ENCODE measurements at places on chromosomes 2 and 18.

- no peak for DNase-seq
Observed at GRCh38 chr2:238505892-238506280, 79.2 kb downstream of the ASB1 start.

DNA sequence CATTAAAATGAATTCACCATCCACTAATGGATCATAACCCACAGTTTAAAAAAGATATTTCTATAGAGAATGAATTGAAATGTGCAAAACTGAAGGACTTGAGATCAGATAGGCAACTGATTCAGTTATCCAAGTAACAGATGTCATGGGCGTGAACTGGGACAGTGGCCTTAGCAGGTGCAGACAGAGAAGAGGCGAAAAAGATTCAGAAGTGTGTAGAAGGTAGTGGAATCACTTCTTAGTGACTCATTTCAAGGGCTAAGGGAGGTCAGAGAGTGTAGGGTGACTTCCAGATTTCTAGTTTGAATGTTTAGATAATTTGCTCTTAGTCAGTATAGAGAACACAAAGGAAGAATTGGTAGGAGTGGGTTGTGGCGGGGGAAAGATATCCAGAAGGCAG, 79.7 kb downstream of the EHBP1 start:
- peak; percentile 10 for DNase-seq

DNA sequence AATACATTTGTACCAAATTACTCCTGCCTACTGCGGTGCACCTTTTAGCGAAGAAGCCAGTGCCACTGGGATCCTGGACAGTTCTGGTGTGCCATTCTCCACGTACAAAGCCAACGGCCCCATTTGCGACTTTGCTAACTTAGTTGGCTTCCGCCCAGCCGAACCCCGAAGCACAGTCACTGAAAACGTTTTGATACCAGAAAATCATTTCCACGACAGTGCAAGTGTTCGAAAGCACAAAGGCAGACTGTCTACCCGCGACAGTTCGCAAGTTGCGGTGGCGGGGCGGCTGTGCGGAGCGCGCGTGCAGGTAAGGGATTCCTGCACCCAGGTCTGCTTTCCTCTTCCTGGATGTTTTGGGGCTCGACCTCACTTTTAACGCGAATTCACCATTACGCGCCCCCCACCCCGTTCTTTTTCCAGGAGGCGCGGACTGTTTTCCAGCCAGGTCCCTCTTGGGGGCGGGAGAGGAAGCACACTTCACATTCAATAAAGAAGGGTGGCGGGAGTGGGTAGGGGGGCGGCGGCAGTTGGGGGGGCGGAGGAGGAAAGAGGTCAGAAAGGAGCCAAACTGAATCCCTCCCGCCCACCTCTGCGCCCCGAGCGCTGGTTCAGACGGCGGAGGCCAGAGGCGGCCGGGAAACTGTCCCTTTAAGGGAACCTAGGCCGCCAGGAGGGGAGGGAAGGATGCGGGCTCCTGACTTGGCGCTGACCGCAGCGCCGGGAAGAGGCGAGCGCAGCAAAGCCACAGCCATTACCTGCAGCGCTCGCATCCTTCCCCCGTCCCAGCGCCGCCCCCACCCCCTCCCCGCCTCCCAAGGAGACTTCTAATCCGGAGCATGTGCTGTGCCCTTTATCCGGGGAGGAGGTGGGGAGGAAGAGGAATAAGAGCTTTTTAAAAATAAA, 107.4 kb upstream of the KCTD1 start:
- DNase-seq, result peak; percentile 40

DNA sequence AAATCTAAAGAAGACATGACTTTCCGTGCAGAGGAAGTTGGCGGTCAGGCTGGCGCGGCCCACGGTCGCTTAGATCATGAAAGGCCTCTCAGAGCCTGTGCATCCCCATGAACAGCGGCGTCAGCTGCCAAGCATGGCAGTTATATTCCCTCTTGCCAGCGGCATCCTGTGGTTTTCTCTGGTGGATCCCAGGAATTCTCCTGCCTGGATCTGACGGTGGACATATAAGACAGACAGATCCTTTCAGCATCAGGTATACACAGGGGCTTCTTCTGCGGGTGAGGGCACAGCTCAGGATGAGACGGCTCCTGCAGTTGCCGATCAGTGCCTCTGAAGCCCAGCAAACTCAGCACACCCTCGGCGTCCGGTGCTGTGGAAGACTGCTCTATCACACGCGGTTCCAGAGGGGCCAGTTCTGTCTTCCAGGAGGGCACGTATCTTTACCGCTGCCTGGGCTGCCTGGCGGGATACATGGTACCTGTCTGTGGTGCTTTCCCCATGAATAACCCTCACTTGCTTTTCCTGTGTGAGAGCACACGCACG, 157.8 kb downstream of the LDLRAD4 start:
- DNase-seq, result no peak

- peak; percentile 60 for DNase-seq
Observed at GRCh38 chr18:13577091-13577697, 149.2 kb downstream of the FAM210A start.

- DNase-seq, result no peak
Observed at GRCh38 chr2:67462738-67463496, 65.8 kb downstream of the ETAA1 start.

GRCh38 chr2:42169874-42170521, 845 bp downstream of the EML4 start:
- DNase-seq, result no peak

DNA sequence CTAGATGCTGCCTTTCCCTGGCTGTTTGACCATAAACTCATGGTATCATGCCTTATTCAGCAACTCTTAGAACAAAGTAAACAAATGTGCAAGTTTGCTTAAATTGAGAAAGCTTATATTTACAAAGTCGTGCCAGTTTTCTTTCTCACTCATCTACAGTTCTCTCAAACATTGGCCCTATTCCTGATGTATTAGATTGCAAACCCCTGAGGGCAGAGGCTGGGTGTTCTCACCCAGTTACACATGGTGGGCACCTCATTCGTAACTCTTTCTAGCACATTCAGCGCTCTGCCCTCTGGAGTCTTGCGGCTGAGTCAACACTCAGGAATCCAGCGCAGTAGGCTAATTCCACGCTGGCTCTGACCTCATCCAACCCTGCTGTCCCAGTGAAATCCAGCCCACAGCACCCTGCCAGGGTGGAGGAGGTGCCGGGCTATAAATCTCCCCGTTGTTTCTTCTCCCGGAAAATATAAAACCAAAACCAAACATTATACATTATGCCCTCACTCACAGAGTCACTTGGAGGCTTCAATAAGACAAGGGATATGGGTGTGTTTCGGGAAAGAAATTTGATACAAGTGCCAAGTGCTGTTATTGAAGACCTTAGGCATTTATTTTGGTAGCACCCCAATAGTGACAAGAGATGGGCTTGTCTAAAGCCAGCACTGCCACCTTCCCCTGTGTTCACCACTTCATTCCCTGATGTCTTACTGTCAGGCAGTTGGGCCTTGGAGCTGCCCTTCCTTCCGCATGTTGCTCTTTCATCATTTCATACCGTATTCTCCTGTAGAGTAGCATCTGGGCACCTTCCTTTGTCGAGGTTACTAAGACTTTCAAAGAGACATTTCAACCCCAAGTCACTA, 287.4 kb downstream of the PRKCE start:
- peak; percentile 94 for DNase-seq

GRCh38 chr18:60327880-60328279, 44.7 kb downstream of the MC4R start:
- no peak for DNase-seq

DNA sequence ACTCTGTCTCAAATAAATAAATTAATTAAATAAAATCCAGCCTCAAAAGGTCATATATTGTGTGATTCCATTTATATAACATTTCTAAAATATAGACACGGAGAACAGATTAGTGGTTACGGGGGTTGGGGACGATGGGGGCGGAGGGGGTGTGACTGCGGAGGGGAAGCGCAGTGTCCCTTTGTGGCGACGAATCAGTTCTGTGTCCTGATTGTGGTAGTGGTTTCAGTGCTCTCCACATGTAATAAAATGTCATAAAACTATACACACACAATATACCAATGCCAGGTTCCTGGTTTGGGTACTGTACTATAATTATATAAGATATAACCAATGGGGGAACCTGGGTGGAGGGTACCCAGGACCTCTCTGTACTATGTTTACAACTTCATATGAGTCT, 186.4 kb downstream of the ANAPC1 start:
- DNase-seq, result no peak

DNA sequence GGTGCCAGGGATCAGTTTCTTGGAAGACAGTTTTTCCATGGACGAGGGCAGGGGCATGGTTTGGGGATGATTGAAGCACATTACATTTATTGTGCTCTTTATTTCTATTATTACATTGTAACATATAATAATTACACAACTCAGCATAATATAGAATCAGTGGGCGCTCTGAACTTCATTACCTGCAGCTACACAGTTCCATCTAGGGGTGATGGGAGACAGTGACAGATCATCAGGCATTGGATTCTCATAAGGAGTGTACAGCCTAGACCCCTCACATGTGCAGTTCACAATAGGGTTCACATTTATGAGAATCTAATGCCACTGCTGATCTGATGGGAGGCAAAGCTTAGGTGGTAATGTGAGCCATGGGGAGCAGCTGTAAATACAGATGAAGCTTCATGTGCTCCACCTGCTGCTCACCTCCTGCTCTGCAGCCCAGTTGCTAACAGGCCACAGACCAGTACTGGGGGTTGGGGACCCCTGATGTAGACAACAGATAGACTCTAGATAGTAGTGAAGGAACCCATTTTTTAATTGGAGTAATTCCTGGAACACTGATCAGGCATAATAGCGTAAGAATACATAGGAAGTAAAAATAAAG, 41.5 kb upstream of the MC4R start:
- DNase-seq, result peak; percentile 31

GRCh38 chr18:3103576-3103975, 90.6 kb upstream of the LPIN2 start:
- no peak for DNase-seq

- DNase-seq, result no peak
Observed at GRCh38 chr2:16079637-16080036, 139.3 kb downstream of the MYCN start.

DNA sequence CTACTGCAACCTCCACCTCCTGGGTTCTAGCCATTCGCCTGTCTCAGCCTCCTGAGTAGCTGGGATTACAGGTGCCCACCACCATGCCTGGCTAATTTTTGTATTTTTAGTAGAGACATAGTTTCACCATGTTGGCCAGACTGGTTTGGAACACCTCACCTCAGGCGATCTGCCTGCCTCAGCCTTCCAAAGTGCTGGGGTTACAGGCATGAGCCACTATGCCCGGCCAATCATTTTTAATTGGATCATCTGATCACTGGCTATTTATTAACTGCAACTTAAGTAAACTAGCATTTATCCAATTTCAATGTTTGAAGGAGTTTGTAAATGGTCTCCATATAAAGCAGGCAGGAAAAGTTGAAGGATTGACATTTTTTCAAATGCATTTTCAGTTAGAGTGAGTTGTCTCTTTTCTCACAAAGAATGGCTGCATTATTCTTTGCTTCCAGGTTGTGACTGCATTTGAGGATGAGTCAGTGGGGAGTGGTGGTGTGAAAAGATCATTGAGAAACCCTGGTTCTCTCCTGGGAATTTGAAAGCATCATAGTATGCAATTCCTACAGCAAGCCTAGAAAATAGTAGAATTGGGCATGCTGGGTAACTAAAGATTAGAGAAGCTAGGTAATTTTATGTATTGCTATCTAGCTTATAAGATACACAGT, 431.1 kb upstream of the ZEB2 start:
- DNase-seq, result peak; percentile 94

DNA sequence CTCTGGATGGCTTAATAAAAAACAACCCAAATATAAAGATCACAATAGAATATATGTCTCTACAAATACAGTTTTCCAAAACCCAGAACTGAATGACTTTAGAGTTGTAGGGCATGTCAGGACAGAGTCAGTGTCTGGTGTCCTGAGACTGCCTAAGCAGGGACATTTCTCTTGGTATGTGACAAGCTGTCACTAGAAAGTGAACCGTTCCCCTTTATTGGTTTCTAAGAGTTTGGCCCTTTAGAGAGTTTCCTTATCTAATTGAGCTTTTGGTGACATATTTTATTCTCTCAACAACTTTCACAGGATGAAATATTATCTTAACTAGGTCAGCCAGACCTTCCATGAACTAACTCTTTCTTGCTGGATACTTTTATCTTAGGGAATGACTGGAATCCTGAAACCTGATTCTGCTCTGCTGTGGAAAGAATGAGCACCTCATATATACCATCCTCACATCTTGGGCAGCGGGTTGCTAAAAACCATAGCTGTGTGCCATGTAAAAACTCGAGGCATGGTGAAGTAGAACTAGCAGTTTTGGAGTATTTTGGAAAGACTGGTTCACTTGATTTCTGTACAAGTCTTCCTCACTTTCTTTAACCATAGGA, 54.8 kb downstream of the CAVIN2 start:
- DNase-seq, result peak; percentile 24

DNA sequence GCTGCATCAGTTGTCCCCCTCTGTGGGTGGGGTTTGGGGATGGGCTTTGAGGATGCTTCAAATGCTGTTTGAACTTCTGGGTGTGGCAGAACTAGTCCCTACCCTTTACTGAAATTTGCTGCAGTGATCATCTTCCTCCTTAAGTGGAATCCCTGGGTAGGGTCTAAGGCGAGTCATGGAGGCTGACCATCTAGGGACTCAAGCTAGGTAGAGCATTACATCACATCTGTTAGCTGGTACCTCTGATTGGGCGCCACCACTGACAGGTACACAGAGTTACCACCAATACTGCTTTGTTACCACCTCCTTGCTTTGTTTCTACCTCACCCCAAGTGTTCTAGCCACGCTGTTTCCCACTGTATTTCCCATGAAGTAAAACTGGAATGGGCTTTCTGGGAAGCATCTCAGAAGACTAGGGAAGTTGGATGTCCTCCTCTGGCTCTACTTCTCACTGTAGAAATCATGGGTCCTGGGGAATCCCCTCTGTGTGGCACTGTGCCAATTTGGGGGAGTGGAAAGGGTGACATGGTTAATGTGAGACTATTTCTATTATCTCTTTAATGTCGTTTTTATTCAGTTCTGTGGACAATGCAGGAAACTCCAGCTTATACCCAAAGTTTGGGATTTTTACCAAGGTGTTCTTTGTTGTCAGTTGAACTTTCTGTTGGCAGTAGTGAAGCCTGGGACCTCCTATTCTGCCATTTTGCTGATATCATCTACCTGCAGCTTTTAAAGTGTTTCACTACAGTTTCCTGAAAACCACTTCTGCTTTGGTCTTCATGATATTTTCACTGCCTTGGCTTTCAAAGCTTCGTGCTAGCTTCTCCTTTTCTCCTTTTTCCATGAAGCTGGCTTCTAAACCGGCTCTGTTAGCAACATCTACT, 14.5 kb upstream of the SULT1C4 start:
- no peak for DNase-seq

- no peak for DNase-seq
Observed at GRCh38 chr18:46609048-46609447, 48.0 kb downstream of the LOXHD1 start.

DNA sequence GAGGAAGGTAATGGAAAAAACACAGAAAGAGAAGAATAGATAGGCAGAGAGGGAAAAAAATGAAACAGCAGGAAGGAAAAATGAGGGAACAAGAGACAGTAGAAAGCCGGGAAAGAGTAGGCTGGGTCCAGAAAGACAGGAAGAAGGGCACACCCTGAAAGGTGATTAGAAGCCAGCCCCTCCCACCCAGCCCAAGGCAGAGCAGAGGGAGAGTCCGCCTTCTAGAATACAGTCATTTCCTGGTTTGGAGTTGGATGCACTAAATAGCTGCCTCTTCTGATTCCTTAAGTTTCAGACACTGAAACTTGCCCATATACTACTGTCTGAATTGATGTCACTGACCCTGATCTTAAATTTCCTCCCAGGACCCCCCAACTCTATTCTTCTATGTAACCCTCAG, 17.9 kb upstream of the DSG3 start:
- no peak for DNase-seq

Data from fibroblast of upper back skin (primary cell).